ENCODE measurements at places on chromosomes 1 and 21. TPM values are rescaled to one million over a fixed set of nuclear protein-coding genes. Genes with fewer than 3 reads are reported as not detected.

The SLAMF6 gene
- total RNA-seq, result not detected

The NFASC gene
- 16.4 TPM for total RNA-seq

The ECM1 gene
- 33.8 TPM for total RNA-seq

The ZRANB2 gene
- total RNA-seq, result 87.1 TPM

The TRIM46 gene
- 8.1 TPM for total RNA-seq

The SHE gene
- total RNA-seq, result 0.27 TPM

The SLC9C2 gene
- not detected for total RNA-seq

The LCE3D gene
- not detected for total RNA-seq

The DHRS3 gene
- 276 TPM for total RNA-seq

The TFF2 gene
- 5.2 TPM for total RNA-seq

The TMEM51 gene
- 12.5 TPM for total RNA-seq

The ADORA3 gene
- not detected for total RNA-seq

The NECTIN4 gene
- total RNA-seq, result 193 TPM

The ALX3 gene
- total RNA-seq, result 1.4 TPM

The SWT1 gene
- total RNA-seq, result 6.2 TPM

The GBP7 gene
- total RNA-seq, result not detected

The TLR5 gene
- 4.2 TPM for total RNA-seq

The GJA9 gene
- not detected for total RNA-seq

The SPRR2G gene
- total RNA-seq, result not detected

The SPRR4 gene
- not detected for total RNA-seq

The PCAT6 gene
- total RNA-seq, result 13.9 TPM

The TSPEAR gene
- total RNA-seq, result 0.59 TPM

The LCE1D gene
- not detected for total RNA-seq

The KCNH1 gene
- 0.33 TPM for total RNA-seq

The DISP3 gene
- 4.8 TPM for total RNA-seq

The JUN gene
- total RNA-seq, result 160 TPM

The CD52 gene
- total RNA-seq, result 0.75 TPM

The RNF186 gene
- 1.9 TPM for total RNA-seq

The CAMSAP2 gene
- 27.4 TPM for total RNA-seq

The ITLN2 gene
- total RNA-seq, result 0.99 TPM

The GBP1 gene
- 52.4 TPM for total RNA-seq

The SMCP gene
- not detected for total RNA-seq

The ARHGEF16 gene
- 28.9 TPM for total RNA-seq

The GPR25 gene
- not detected for total RNA-seq

The ISG20L2 gene
- total RNA-seq, result 35.3 TPM

The OR2L8 gene
- total RNA-seq, result not detected

The IVL gene
- total RNA-seq, result 19.3 TPM

The GJB3 gene
- 6.5 TPM for total RNA-seq

The MMEL1 gene
- 1.1 TPM for total RNA-seq

The ID3 gene
- 495 TPM for total RNA-seq

The TNFRSF1B gene
- 3.3 TPM for total RNA-seq

The OLIG2 gene
- total RNA-seq, result 1.4 TPM

The TESK2 gene
- 7.9 TPM for total RNA-seq

The RGL1 gene
- total RNA-seq, result 17.0 TPM

The SPRR3 gene
- 155 TPM for total RNA-seq

The SPRR2A gene
- total RNA-seq, result 0.75 TPM

The FCGR3B gene
- not detected for total RNA-seq

The DDX20 gene
- total RNA-seq, result 13.2 TPM

The TMEM200B gene
- 8.3 TPM for total RNA-seq

The HES3 gene
- total RNA-seq, result not detected

The MAP3K7CL gene
- total RNA-seq, result not detected

The WDR64 gene
- not detected for total RNA-seq

Measured in type B pancreatic cell (in vitro differentiated cells).